ENCODE measurements at places on chromosomes 4 and X. TPM values are rescaled to one million over a fixed set of nuclear protein-coding genes. Genes with fewer than 3 reads are reported as not detected.

The PAGE4 gene
- total RNA-seq = not detected

The GRIA3 gene
- not detected for total RNA-seq

DNA sequence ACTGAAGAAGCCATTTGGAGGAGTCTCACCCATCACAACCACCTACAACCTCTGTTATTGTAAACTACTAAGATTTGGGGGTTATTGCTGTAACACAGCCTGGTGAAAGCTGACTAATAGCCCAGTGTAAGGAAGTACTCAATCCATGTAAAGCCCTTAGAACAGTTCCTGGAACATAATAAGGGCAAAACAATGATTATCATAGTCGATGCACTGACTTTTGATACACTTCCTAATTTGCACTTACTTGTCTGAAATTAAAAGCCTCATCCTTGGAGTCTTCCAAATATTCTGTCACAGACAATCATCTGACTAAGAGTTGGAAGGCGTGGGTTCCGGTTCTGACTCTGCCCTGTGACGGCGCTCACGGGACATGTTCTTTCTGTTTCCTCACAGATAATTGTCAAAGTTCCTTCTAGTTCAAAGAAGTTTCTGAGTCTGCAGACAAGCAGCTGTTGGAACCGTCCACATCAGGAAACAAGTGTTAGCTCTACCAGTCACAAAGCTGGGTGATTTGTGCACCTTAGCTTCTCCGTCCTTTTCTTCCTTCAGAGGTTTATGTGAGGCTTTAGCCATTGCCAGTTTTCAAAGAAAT lies 33.4 kb upstream of the RASGEF1B start:
- H3K4me1 ChIP-seq = no peaks in the 10 kb centered on the region
- H3K4me3 ChIP-seq = no peak overlapping the region
- no peaks in the 10 kb centered on the region for H3K27me3 ChIP-seq
- DNase-seq = peak; percentile 65

- no peak overlapping the region for H3K27ac ChIP-seq
- no peak for DNase-seq
- no peaks in the 10 kb centered on the region for H3K36me3 ChIP-seq
- no peaks in the 10 kb centered on the region for H3K4me1 ChIP-seq
- no peaks in the 10 kb centered on the region for H3K27me3 ChIP-seq
- H3K4me3 ChIP-seq = no peak overlapping the region
Observed at GRCh38 chr4:173171098-173171497, 2.5 kb downstream of the GALNT7 start.

- H3K27ac ChIP-seq = no peak overlapping the region
- DNase-seq = no peak
- H3K4me3 ChIP-seq = no peak overlapping the region
- no peaks in the 10 kb centered on the region for H3K27me3 ChIP-seq
- H3K36me3 ChIP-seq = no peaks in the 10 kb centered on the region
- no peaks in the 10 kb centered on the region for H3K4me1 ChIP-seq
Observed at GRCh38 chr4:171793723-171794122, 19.5 kb upstream of the GALNTL6 start.

DNA sequence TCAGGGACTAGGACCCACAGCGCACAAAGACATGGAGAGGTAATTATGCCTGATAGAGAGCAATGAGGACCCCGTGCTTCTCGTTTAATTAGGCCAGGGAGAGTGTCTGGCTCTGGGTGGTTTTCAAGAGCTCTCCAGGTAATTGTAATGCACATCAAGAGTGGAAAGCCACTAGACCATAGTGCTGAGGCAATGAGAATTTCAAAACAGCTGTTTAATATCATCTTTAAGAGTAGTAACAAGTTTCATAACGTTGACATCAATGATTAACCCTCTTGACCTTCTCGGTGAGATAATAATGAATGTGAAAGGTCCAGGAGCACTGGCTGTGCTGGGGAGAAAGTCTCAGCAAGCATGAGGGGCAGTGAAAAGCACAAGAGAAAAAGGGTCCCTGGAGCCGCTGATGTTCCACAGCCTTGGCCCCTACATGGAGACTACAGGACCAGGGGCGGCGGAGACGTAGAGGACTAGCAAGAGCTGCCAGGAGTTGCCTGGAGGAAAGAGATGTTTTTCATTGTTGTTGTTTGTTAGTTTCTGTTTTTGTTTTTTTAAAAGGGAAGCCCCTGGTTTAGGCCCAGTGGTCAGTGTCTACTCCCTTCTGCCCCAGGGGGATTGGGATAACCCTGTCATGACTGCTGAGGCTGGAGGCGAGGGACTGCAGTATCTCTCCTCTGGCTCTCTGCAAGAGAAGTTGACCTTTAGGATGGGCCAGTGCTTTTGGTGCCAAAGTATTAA lies 14.8 kb upstream of the CXCR3 start:
- H3K36me3 ChIP-seq = no peaks in the 10 kb centered on the region
- DNase-seq = no peak
- H3K27me3 ChIP-seq = no peaks in the 10 kb centered on the region
- H3K4me1 ChIP-seq = no peaks in the 10 kb centered on the region
- no peak overlapping the region for H3K4me3 ChIP-seq

DNA sequence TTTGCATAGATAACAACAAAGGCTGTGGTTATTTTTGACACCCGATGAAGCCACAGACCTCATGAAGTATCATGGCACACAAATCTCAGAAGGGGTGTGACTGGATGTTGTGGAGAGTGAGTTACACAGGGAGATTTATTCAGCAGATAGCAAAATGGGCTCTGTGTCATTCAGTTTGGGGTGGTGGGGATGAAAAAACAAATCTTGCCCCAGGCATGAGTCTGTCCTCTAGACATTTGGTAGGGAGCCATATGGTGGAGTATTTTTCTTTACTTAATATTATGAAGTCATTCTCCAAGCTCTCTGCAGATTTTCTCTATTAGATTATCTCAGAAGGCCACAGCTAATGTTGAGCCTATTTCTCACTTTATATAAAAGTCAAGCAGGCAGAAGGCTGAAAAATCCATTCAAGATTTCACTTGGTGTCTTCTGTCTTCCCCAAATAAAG lies 277.1 kb upstream of the TENM3 start:
- H3K4me3 ChIP-seq = no peak overlapping the region
- H3K27me3 ChIP-seq = no peaks in the 10 kb centered on the region
- no peaks in the 10 kb centered on the region for H3K4me1 ChIP-seq
- H3K27ac ChIP-seq = no peak overlapping the region
- no peaks in the 10 kb centered on the region for H3K36me3 ChIP-seq
